ENCODE measurements at places on chromosomes 7 and 10.

DNA sequence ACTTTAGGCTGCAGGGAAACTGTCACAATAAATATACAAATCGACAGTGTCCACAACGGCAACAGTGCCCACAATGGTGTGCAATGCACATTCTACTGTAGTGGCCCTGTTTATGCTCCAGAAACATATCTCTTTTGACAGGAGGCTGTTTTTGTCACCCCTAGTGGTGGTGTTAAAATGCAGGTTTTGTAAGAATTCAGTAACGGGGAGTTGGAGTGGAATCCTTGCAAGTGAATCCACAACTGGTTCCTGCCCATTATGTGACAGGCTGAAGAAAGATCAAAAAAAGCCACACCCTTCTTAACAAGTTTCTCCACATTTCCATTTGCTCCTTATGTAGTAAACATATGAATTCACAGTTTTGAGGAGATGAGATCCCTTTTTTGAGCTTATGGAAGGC, 58.5 kb downstream of the BEND7 start:
- no peak for DNase-seq

- DNase-seq: no peak
Measured at GRCh38 chr7:91375378-91375777, 111.1 kb downstream of the FZD1 start.

DNA sequence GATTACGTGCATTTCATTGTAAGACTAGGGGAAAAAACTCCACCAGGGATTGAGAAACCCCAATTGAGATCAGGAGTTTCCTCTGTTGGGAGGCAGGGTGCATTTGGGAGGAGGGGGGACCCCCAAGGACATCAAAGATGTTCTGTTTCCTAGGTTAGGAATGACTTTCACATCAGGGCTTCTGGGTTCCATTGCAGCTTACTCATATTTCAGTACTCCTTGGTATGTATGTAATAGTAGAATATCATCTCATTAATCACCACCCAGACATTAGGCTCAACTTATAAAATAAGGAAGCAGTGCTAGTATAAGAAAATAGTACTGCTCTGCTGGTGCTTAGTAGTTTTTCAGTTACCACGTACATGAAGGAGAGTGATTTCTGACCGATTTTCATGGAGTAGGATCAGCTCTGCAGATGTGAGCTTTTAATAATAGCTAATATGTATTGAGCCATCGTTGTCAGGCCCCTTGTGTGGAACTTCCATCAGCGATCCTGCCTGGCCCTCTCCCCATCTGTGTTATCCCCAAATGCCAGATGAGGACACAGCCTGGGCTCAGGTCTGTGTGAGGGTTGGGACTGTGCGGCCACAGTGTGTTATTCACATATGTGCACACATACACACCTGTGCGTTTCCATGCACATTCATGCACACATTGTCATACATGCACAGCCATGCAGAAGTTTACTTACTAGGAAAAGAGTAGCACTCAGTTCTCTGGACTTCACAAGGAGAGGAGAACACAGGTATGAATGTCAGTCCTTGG, 23.5 kb downstream of the UPP1 start:
- peak; percentile 67 for DNase-seq

DNA sequence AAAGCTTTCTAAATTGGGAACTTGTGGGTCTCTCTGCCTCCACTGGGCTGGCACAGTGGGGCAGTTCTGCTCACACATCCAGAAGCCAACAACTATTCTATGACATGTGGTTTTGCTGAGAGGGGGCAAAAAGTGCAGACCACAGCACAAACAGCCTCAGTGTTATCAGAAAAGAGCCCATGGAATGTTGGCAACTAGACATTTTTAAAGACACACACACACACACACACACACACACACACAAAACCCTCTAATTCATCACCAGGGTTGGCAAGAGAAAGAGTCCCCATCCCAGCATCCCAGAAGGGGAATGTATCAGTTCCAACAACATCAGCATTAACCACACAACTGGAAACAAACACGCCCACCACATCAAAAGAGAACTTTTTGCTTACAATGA, 117.1 kb downstream of the FGFR2 start:
- DNase-seq: peak; percentile 64

GRCh38 chr7:82044497-82045080, 274.7 kb upstream of the HGF start:
- peak; percentile 64 for DNase-seq

- DNase-seq: no peak
Measured at GRCh38 chr7:544338-545221, 24.9 kb upstream of the PDGFA start.

DNA sequence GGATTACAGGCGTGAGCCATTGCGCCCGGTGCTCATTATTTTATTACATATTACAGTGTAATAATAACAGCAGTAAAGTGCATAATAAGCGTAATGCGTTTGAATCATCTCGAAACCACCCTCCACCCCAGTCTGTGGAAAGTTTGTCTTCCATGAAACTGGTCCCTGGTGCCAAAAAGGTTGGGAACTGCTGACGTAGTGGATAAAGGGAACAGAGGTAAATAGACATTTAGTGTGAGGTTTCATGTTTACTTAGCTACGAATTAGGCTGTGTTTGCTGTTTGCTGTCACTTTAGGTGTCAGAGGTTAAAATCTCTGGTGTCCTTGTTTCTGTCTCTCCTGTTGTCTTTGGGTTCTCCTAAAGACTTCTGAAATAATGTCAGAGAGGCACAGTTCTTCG, 60.3 kb upstream of the SLC39A12 start:
- no peak for DNase-seq

All from fibroblast of skin of scalp (primary cell).